ENCODE measurements at places on chromosomes 4 and X.
A peak's percentile ranks its signal among the peaks of the same experiment; 100 is the strongest.

DNA sequence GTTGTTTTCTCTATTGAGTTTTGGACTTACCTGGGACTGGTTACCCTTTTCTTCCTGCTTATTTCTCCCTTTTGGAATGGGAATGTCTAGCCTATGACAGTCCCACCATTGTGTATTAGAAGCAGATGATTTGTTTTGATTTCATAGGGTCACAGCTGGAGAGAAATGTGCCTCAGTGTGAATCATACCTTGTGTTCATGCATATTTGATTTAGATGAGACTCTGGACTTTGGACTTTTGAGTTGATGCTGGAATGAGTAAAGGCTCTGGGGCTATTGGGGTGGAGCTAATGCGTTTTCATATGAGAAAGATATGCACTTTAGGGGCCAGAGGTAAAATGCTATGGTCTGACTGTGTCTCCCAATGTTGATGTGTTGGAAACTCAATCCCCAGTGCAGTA, 30.5 kb upstream of the TEX13C start:
- DNase-seq, result peak; percentile 1

GRCh38 chr4:57971261-57971660, 861.1 kb upstream of the IGFBP7 start:
- DNase-seq, result no peak

GRCh38 chr4:153639833-153640802, 44.0 kb upstream of the TLR2 start:
- no peak for DNase-seq

GRCh38 chr4:30537456-30537855, 182.7 kb upstream of the PCDH7 start:
- peak; percentile 89 for DNase-seq

GRCh38 chr4:109077505-109077904, 225.0 kb downstream of the COL25A1 start:
- DNase-seq, result peak; percentile 37

- DNase-seq, result no peak
These were observed 16.0 kb upstream of the PLA2G12A start for GRCh38 chr4:109745830-109746229.

- no peak for DNase-seq
These were observed 183.5 kb downstream of the GBA3 start for GRCh38 chr4:22876270-22876669.

GRCh38 chr4:101977076-101977475, 186.5 kb downstream of the BANK1 start:
- DNase-seq, result peak; percentile 97

DNA sequence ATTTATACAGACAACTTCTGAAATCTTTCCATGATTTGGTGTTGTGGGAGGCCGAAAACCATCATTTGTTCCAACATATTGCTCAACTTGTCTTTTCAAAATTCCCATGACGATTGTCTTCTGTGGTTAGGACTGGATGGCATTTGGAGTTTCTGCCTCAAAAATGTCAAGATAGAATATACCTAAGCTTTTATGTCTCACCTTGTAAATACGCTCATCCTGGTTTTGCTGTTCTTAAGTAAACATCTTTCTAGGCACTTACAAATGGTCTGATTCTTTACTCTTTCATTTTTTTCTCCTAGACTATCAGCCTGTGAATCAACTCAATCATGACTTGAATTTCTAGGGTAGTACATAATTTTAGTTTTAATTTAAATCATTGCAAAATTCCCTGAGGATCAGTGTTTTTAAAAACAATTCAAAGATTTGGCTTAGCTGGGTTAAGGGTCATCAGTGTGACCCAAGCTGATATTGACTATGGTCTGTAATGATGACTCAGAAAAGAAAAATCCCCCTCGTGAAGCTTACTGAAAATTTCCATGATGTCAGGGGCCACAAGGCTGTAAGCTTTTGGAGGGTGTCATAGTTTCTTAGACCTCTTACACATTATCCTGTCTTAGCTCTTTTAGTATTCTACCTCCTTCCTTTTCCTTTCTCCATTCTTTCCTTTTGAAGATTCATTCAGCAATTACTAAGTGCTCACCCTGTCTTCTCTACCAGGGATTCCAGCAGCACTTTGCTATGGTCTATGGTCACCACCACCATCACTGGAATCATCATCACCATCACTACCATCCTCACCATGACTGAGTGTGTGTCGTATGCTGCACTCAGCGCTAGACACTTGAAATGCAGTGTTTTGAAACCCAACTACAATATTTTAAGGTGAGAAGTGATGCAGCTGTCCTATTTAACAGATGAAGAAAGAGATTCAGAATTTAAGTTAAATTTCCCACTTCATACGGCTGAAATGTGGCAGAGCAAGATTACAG, 124.4 kb downstream of the CPE start:
- DNase-seq, result peak; percentile 67
